AML-193 (cell line): ENCODE measurements at places on chromosomes 7 and 10.
A peak's percentile ranks its signal among the peaks of the same experiment; 100 is the strongest.

- DNase-seq = no peak
These were observed 97.7 kb downstream of the RGS10 start for GRCh38 chr10:119444866-119445265.

GRCh38 chr10:96890172-96890513, 58.0 kb downstream of the LCOR start:
- DNase-seq = no peak

GRCh38 chr10:88989423-88989822, 1.2 kb upstream of the FAS start:
- DNase-seq = peak; percentile 28

- no peak for DNase-seq
These were observed 91.5 kb downstream of the FOXL3 start for GRCh38 chr7:381211-382042.

GRCh38 chr7:23369695-23370404, 70.7 kb downstream of the MALSU1 start:
- no peak for DNase-seq

GRCh38 chr10:87552248-87552929, 47.7 kb downstream of the MINPP1 start:
- DNase-seq = no peak

- no peak for DNase-seq
These were observed 15.2 kb upstream of the LBX1 start for GRCh38 chr10:101244321-101245050.

DNA sequence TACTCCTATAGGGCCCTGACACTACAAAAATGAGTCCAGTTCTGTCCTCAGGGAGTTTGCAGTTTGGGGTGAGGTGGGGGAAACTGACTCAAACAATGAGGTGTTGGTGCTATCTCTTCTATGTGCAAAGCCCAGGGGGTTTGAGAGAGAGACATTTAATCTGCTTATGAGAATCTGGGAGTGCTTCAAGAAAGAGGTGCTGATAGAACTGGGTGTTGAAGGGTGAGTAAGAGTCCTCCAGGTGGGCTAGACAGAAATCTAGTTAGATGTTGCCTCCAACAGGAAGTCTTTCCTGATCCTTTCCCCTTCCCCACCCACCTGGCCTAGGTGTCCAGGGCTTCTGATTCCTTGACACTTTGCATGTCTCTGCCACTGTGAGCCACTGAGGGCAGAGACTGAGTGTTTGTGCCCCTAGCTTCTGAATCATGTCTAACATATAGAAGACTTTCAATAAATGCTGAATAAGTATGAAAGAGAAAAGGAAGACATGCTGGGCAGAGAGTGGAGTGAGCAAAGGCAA, 53.0 kb downstream of the FAM241B start:
- DNase-seq = no peak

GRCh38 chr7:127979728-127980126, 51.5 kb downstream of the LRRC4 start:
- DNase-seq = no peak

- no peak for DNase-seq
These were observed 74.2 kb upstream of the MGMT start for GRCh38 chr10:129392855-129393254.

- DNase-seq = no peak
These were observed 112.6 kb downstream of the TPK1 start for GRCh38 chr7:144723301-144723700.
